Chondrocyte (in vitro differentiated cells): ENCODE measurements at places on chromosomes 1 and 21. TPM values are rescaled to one million over a fixed set of nuclear protein-coding genes. Genes with fewer than 3 reads are reported as not detected.

- H3K27ac ChIP-seq: no peak overlapping the region
- DNase-seq: no peak
- peaks cover 89% of the 10 kb centered on the region for H3K4me1 ChIP-seq
- no peak overlapping the region for H3K4me3 ChIP-seq
Measured at GRCh38 chr1:21904454-21904703, 32.7 kb downstream of the HSPG2 start.

- no peak overlapping the region for H3K4me3 ChIP-seq
- H3K36me3 ChIP-seq: no peaks in the 10 kb centered on the region
- DNase-seq: no peak
- no peaks in the 10 kb centered on the region for H3K4me1 ChIP-seq
- H3K27ac ChIP-seq: no peak overlapping the region
Measured at GRCh38 chr1:187041104-187041503, 212.4 kb downstream of the PLA2G4A start.

DNA sequence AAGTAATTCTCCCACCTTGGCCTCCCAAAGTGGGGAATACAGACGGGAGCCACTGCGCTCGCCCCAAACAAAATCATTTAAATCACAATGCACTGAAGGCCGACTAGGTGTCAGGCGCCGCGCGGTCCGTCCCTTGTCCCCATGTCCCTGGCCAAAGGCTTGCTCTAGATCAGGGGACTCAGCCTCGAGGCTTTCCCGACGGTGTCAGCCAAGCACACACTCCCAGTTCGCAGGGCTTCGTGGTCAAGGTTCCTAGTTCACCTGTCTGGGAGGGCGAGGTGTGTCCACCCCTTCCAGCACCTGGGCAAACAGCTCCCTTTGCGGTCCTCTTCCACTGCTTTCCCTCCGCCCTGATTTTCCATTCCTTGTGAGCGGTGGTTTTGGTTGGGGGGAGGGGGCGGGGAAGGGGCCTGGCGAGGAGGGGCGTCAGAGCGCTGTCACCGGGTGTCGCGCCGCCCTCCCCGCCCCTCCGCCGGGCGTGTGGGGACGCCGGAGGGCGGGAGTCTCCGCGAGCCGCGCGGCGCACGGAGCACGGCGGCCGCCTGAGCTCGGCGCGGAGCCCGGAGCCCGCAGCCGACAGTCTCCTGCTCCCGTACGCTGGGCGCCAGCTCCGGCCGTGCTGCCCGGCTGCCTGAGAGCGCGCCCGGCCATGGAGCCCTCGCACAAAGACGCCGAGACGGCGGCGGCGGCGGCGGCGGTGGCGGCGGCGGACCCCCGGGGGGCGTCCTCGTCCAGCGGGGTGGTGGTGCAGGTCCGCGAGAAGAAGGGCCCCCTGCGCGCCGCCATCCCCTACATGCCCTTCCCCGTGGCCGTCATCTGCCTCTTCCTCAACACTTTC, at the start of gene STUM:
STUM (plus strand) TSS at position 509 of the 838 bp plus-strand sequence; CDS start at position 650, 141 bp downstream.
- no peaks in the 10 kb centered on the region for H3K36me3 ChIP-seq
- H3K4me1 ChIP-seq: peaks cover 12% of the 10 kb centered on the region
- DNase-seq: no peak
- H3K4me3 ChIP-seq: peak within 1 kb of the TSS; percentile 64

GRCh38 chr1:61395146-61395800, 312.9 kb downstream of the NFIA start:
- no peaks in the 10 kb centered on the region for H3K27me3 ChIP-seq
- H3K27ac ChIP-seq: no peak overlapping the region
- no peak for DNase-seq

DNA sequence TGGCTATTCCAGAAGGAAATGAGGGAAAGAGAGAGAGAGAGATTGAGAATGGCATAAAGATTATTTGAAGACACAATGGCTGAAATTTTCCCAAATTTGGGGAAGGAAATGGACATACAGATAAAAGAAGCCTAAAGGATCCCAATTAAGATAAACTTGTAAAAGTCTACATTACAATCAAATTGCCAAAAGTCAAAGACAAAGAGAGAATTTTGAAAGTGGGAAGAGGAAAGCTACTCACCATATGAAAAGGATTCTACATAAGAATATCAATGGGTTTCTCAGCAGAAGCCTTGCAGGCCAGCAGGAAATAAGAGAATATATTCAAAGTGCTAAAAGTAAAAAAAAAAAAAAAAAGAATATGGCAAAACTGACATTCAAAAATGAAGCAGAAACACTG, 233.0 kb upstream of the NFIA start:
- peaks cover 20% of the 10 kb centered on the region for H3K4me1 ChIP-seq
- DNase-seq: no peak
- H3K27ac ChIP-seq: peak overlapping the region; percentile 46
- H3K4me3 ChIP-seq: no peak overlapping the region
- no peaks in the 10 kb centered on the region for H3K27me3 ChIP-seq

- H3K4me3 ChIP-seq: no peak overlapping the region
- H3K36me3 ChIP-seq: no peaks in the 10 kb centered on the region
- H3K27me3 ChIP-seq: no peaks in the 10 kb centered on the region
- DNase-seq: no peak
Measured at GRCh38 chr1:171985639-171986038, 144.3 kb downstream of the DNM3 start.

DNA sequence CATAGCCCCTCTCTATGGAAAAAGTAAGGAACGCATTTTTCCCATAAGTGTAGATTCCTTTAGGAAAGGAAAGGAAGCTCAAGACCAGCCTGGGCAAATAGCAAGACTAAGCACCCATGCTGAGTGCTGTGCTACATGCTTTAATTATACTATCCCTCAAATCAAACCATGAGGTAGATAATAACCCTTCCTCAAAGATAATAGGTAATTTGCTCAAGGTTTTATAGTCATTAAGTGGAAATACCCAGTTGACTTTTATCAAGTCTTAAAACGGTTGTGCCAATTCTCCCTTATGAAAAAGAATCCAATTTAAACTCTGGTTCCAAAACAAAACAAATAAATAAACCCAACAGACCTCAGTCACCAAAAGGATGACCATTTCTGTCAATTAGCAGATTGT, 3.4 kb downstream of the KIAA0319L start:
- peaks cover 5% of the 10 kb centered on the region for H3K36me3 ChIP-seq
- DNase-seq: no peak
- peaks cover 30% of the 10 kb centered on the region for H3K4me1 ChIP-seq
- H3K27ac ChIP-seq: no peak overlapping the region

DNA sequence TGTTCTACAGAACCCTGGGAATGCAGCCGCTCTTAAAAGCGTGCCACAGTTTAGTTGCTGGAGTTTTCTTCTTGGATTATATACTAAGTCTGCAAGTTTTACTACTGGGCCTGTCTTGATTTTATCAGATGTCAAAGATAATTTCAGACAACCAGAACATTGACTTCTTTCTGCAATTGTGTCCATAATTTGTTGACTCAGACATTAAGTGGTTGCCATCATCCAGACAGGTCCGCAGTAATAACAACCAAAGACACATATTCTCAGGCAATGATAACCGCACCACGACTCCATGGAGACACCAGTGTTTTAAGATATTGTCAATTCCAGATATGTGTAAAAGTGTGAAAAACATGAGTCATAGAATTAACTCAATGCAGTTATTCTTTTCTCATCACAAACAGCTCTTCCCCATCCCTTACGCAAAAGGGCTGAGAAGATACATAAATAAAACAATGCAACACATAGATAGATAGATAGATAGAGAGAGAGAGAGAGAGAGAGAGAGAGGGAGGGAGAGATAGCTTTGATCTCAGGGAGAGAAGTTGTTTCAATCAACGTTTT, 90.4 kb upstream of the FMN2 start:
- H3K4me1 ChIP-seq: peaks cover 6% of the 10 kb centered on the region
- DNase-seq: no peak
- no peaks in the 10 kb centered on the region for H3K36me3 ChIP-seq
- no peak overlapping the region for H3K4me3 ChIP-seq
- H3K27ac ChIP-seq: no peak overlapping the region

DNA sequence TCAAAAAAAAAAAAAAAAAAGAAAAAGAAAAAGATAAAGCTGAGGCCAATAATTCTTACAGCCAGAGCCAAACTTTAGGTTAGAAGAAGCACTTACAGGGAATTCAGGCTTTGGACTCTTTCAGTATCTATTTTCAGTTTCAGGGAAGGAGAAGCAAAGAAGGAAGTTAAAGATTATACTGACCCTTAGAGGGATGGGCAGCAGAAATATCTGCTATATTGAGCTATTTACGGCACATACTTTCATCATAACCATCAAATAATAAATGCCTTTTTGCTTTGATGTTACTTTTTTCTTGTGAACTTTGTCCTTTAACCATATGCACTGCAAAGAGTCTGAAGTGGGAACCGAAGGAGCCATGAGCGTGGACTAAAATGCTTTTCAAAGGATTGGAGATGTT, 42.0 kb downstream of the TM2D1 start:
- no peak overlapping the region for H3K4me3 ChIP-seq
- no peaks in the 10 kb centered on the region for H3K27me3 ChIP-seq
- H3K36me3 ChIP-seq: peaks cover 15% of the 10 kb centered on the region
- no peaks in the 10 kb centered on the region for H3K4me1 ChIP-seq
- H3K27ac ChIP-seq: no peak overlapping the region

DNA sequence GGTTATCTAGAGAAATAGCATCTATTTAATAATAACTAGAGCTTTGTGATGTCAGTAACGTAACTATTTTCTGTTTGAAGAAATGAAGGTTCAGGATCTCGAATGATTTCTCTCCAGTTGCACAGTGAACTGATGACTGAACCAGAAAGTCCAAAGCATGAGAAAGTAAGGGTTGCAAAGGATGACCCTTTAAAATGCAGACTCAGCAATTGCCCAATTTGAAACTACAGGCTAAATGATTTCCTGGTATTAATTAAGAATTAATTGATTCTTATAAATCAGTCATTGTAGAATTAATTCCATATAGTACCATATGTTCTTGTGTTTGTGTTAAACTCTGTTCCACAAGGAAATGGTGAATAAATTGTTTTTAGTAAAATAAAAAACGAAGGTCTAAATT, 318.6 kb downstream of the NFIA start:
- H3K36me3 ChIP-seq: no peaks in the 10 kb centered on the region
- no peaks in the 10 kb centered on the region for H3K27me3 ChIP-seq
- no peak for DNase-seq
- H3K27ac ChIP-seq: no peak overlapping the region
- peaks cover 64% of the 10 kb centered on the region for H3K4me1 ChIP-seq

DNA sequence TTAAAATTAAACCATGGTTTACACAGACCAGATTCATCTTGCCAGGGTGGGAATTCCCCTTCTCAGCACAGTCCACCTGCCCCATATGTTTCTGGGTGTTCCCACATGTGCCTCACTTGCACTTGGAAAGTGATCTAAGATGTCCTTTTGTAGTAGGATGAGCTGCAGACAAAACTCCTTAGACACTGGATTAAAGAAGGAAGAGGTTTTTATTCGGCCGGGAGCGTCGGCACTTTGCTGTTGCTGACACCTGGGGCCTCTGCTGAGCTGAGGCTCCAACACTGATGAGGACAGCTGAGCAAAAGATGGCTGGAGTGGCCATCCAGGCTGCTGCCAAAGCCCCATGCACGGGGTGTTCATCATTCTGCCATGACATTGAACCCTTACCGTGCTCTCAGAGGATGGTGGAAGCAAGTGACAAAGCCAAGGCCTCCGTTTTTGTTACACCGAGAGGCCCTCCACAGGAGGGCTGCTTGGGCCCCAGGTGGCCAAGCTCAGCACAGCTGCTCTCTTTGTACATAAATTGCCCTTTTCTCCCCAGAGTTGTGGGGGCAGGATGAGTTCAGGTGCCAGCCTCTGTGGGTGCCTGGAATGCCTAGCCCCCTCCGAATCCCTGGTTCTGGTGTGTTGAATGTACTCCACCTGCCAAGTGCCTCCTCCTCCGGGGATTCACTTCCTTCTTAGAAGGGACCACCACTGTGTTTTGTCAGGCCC, 7.3 kb upstream of the ACOT11 start:
- DNase-seq: no peak
- H3K4me1 ChIP-seq: peaks cover 11% of the 10 kb centered on the region
- H3K27me3 ChIP-seq: peaks cover 12% of the 10 kb centered on the region
- no peak overlapping the region for H3K27ac ChIP-seq

DNA sequence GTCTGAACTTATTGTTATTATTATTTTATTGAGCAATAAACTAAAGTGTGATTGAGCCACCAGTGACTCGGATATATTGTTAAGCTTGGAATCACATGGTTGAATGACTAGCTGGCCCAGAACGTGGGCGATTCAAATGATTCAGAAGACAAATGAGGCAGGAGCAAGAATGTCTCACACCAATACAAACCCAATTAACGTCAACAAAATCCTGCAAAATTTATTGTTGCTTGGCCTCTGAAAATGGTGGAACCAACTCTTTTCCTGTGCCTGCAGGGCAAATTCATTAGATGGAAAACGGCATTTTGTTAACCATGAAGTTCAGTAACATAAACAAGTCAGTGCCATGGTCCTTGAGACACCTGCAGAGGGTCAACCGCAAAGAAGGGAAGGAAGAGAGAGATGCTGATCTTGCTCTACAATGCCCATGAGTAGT, 482.0 kb downstream of the SETD4 start:
- H3K4me3 ChIP-seq: no peak overlapping the region
- no peak for DNase-seq
- H3K4me1 ChIP-seq: peaks cover 17% of the 10 kb centered on the region

DNA sequence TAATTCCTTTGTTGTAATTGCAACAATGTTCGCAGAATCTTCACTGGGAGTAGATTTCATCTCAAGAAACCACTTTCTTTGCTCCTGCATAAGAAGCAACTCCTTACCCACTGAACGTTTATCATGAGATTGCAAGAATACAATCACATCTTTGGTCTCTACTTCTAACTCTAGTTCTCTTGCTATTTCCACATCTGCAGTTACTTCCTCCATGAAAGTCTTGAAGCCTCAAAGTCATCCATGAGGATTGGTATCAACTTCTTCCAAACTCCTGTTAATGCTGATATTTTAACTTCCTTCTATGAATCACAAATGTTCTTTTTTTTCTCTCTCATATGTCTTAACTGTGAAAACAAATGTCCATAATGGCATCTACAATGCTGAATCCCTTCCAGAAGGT, 118.6 kb upstream of the RAB4A start:
- peaks cover 7% of the 10 kb centered on the region for H3K4me1 ChIP-seq
- peaks cover 2% of the 10 kb centered on the region for H3K36me3 ChIP-seq
- peaks cover 33% of the 10 kb centered on the region for H3K27me3 ChIP-seq
- no peak overlapping the region for H3K4me3 ChIP-seq
- no peak overlapping the region for H3K27ac ChIP-seq

The TDRD10 gene
- total RNA-seq: 0.17 TPM in 1 of 3 replicates, not detected in the others

The MIXL1 gene
- 0.17 TPM in 1 of 3 replicates, not detected in the others for total RNA-seq

The POU2F1 gene
- 13.2 to 23.7 TPM (median 14.8 TPM) in 3 replicates for total RNA-seq

The TSPAN1 gene
- total RNA-seq: 1.4 to 2.1 TPM (median 1.6 TPM) in 3 replicates

The CFAP74 gene
- total RNA-seq: not detected in 3 replicates

The XCL1 gene
- 0.25 TPM in 1 of 3 replicates, not detected in the others for total RNA-seq

The DEPDC1 gene
- total RNA-seq: 4.3 to 5.2 TPM (median 4.7 TPM) in 3 replicates

The PTAFR gene
- 0.07 to 0.10 TPM in 2 of 3 replicates, not detected in the other for total RNA-seq

The DIRAS3 gene
- total RNA-seq: 0.30 to 0.62 TPM (median 0.36 TPM) in 3 replicates

The EFNA3 gene
- 4.3 to 5.5 TPM (median 4.5 TPM) in 3 replicates for total RNA-seq

The USP21 gene
- total RNA-seq: 15.7 to 24.8 TPM (median 16.0 TPM) in 3 replicates

The METTL18 gene
- total RNA-seq: 3.7 to 5.3 TPM (median 4.5 TPM) in 3 replicates
